ENCODE measurements at places on chromosomes 16 and 17.

- DNase-seq: no peak
Measured at GRCh38 chr17:55072898-55073297, 104.3 kb downstream of the STXBP4 start.

GRCh38 chr17:35212668-35213067 is 18.5 kb upstream of the SLC35G3 start:
- no peak for DNase-seq

- no peak for DNase-seq
Measured at GRCh38 chr17:27218041-27218440, 75.9 kb upstream of the WSB1 start.

- DNase-seq: no peak
Measured at GRCh38 chr16:9922441-9922840, 259.8 kb downstream of the GRIN2A start.

GRCh38 chr17:34377078-34377823 is 14.2 kb upstream of the CCL1 start:
- no peak for DNase-seq

DNA sequence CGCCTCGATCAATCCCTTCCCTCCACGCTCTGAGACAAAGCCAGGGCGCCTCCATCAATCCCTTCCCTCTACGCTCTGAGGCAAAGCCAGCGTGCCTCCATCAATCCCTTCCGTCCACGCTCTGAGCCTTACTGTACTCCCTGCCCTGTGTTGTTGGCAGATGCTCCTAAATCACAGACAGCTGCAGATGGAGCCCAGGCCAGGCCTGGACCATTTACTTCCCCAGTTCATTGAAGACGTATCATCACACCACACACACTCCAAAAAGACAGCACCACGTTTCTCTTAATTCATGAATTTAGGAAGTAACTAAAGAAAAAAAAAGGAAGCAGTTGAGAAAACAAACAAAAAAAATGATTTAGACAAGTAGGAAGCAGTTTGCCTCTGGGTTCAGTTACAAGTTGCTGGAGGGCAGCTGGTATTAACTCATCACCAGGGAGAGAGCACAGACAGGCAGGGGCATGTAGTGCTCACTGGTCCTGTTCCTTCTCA is 7.4 kb upstream of the CD300LD start:
- DNase-seq: no peak

- DNase-seq: no peak
Measured at GRCh38 chr17:8798176-8798845, 854 bp downstream of the MFSD6L start.

Data from hematopoietic multipotent progenitor cell treated with erythropoietin and hydrocortisone succinate and interleukin-3 and kit ligand, for 15 days (in vitro differentiated cells).